SIG-M5 (cell line): ENCODE measurements at places on chromosomes 1 and 21.

DNA sequence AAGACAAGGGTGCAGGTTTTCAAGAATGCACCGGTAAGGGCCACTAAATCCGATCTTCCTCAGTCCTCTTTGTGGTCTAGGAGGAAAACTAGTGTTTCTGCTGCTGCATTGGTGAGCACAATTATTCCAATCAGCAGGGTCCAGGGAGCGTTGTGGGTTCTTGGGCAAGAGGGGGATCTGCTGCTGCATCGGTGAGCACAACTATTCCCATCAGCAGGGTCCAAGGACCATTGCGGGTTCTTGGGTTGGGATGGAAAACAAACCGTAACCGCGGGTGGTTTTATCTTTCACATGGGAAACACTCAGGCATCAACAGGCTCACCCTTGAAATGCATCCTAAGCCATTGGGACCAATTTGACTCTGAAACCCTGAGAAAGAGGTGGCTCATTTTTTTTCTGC, 7.0 kb upstream of the PCP4L1 start:
- DNase-seq, result no peak

DNA sequence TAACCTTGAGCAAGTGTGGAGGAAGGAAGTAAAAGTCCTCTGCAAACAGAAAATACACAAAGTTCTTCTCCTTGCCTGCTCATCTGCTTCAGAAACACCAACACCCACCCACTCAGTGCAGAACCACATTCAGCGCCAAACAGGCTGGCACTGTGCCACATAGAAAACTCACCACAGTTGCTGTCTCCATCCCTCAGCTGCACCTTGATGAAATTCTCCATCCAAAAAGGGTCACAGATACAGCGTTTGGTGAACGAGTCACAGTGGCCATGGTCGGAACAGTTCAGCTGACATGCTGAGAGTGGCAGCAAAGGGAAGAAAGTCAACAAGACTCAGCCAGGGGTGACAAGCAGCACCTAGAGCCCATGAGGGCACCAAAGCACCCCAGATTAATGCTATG, 114.5 kb downstream of the KIAA0319L start:
- DNase-seq, result no peak

GRCh38 chr1:14778898-14779865, 180.7 kb downstream of the KAZN start:
- no peak for DNase-seq

- DNase-seq, result no peak
Observed at GRCh38 chr1:20008391-20008841, 29.0 kb upstream of the PLA2G2A start.

DNA sequence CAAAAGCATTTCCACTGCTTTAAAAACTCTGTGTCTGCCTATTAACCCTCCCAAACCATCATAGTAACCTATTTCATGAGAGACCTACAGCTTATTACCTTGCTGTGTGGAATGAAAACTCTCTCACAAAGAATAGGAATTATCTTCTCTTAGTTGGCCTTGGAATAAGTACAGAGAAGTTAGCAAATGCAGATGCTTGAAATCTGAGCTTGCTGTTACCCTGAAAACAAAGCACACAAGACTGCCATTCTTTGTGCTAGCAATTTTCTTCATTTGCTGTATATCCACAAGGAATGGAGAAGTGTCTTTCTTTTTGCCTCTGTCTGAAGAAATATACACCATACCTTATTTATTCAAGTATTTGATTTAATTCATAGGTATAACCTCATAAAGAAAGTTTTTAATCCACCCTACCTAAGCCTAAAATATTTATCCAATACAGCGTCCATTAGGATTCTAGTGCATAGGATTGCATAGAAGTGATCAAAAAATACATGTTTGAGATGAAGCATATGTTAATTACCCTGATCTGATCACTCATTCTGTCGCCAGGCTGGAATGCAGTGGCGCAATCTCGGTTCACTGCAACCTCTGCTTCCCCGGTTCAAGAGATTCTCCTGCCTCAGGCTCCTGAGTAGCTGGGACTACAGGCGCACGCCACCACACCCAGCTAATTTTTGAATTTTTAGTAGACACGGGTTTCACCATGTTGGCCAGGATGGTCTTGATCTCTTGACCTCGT, 451.1 kb downstream of the LTN1 start:
- no peak for DNase-seq

GRCh38 chr21:15732290-15732995, 2.7 kb downstream of the USP25 start:
- peak; percentile 76 for DNase-seq

DNA sequence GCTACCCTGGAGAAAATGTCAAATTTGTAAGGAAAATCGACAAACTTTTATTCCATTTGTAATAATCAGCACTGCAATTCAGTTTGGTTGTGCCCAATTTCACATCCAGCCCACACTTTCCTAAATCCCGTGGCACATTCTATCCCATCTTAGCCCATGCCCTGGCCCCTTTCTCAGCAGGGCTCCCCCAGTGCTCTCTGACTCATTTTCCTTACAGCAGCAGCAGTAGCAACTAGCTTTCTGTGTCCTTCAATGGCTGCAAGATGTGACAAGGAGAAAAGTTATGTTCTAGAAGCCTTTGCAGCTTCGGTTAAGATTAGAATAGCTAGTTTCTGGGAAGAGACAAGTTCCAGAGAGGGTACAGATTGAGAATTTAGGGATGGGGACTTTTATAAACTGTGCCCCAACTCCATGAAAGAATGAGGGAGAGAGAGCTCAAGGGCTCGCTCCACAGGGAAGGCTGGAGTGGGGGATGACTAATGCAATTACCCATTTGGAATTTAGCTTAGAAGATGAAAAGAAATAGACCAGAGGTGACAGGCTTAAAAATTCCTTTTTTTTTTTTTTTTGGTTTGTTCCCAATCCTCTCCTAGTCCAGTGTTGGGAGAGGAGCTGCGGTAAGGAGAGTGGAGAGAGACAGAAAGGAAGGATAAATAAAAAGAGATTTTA, 47.0 kb upstream of the POU2F1 start:
- DNase-seq, result no peak

- DNase-seq, result no peak
Observed at GRCh38 chr1:205834751-205835150, 15.2 kb downstream of the PM20D1 start.

- no peak for DNase-seq
Observed at GRCh38 chr1:224759681-224760091, 143.6 kb downstream of the CNIH3 start.

- no peak for DNase-seq
Observed at GRCh38 chr1:55210990-55211801, 4.0 kb downstream of the USP24 start.

DNA sequence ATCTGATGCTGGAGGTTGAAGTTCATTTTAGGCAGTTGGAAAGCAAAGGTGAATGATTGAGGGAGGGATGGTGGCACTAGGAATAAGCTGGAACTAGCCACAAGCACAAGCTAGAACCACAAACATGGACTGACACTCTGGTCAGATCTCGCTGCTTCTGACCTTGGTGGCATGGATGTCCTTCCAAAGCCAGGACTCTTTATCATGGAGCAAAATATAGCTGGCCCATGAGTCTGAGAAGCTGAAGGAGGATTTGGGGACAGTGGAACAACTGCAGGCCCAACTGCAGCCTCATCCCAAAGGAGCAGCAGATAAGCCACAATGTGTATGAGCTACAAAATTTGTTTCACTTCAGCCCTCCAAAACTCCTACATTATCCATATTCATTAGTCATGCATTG, 35.5 kb downstream of the SRSF11 start:
- DNase-seq, result no peak

GRCh38 chr21:41045534-41046268, 122.3 kb upstream of the BACE2 start:
- no peak for DNase-seq

- no peak for DNase-seq
Observed at GRCh38 chr1:119767486-119767885, 1.2 kb downstream of the HMGCS2 start.

DNA sequence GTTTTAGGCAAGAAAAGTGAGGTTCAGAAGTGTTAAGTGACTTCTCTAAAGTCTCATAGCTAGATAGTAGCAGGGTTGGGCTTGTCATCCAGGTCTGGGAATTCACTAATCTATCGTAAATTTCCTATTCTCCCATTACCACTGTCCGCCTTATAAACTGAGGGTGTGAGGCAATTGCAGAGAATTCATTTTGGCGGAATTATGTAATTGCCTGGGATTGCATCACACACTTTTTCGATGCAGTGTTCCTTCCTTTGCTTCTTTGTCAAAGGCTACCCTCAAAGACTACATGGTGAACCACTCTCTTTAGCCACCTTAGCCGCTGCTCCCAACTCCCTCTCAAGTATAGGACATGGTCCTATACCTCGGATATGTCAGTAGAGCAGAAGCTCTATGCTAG, 19.1 kb downstream of the SELP start:
- no peak for DNase-seq

DNA sequence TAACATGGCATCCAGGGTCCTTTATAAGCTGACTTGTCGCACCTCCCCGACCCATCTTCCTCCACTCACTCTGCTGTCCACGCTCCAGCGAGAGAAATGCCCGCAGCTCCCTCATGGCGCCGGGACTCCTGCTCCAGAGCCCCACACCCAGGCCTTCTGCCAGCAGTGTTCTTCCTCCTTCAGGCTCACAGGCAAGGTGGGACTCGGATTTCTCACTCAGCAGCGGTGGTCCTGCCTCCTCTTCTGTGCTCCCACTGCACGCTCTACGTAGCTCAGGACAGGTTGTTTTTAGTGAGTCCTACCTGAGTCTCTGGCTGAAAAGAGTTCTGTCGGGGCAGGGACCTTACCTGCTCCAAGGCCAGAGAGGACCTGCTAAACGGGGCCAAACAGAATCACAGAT, 11.2 kb downstream of the THEMIS2 start:
- DNase-seq, result no peak

- DNase-seq, result no peak
Observed at GRCh38 chr1:88916883-88917282, 25.5 kb upstream of the GTF2B start.

GRCh38 chr1:53945433-53946251, at the start of gene IFT25:
Gene IFT25 (minus strand): TSS chr1:53945699. CDS start chr1:53940082, 5,617 bp downstream.
- DNase-seq, result no peak

- DNase-seq, result no peak
Observed at GRCh38 chr1:26287033-26287711, 7.3 kb downstream of the SH3BGRL3 start.

GRCh38 chr1:65420590-65421350, at the start of the genes LEPR and LEPROT:
Gene LEPR (plus strand): TSS chr1:65420668. CDS start chr1:65565566, 144,898 bp downstream.
Gene LEPROT (plus strand): TSS chr1:65420668. CDS start chr1:65420725, 57 bp downstream.
- peak; percentile 76 for DNase-seq
